ENCODE measurements at places on chromosomes 4 and X. TPM values are rescaled to one million over a fixed set of nuclear protein-coding genes. Genes with fewer than 3 reads are reported as not detected.

Gene GPR78
- not detected for total RNA-seq

DNA sequence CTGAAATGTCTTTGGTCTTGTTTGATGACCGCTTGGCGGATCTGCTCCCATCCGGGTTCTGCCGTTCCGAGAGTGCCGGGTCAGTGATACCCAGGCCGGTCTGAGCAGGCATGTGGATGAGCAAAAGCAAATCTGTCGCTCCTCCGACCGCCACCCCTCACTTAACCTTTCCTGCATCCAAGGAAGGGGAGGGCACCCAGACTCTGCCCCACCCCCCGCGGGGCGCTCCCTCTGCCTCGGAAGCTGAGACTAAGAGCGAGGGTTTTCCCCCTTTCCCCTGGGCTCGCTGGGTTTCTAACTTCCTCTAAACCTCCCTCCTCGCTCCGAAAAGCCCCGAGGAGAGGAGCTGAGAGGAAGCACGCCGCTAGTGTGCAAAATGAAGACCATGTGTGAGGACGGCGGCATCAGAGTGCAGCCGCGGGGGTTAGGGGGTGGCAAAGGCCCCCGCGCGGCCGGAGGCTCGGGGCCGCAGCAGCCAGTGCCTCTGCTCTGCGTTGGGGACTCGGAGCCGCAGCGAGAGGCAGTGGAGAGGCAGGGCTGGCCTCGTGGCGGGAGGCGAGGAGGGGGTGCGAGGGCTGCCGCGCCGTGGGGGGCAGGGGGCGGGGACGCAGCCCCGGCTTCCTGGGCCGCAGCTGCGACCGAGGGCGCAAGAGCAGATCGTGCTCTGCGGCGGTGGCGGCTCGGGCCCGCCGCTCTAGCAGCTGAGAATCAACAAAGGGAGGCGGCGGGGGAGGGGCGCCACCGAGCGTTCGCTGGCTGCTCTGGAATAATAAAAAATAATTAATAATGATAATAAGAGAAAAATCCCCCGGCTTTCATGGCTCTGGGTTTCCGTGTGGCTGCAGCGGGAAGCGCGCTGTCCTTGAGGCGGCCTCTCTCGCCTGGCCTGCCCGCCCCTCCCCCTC lies 55.8 kb upstream of the BCOR start:
- H3K27me3 ChIP-seq: peaks cover 13% of the 10 kb centered on the region
- DNase-seq: peak; percentile 65
- H3K4me3 ChIP-seq: peak overlapping the region; percentile 55
- H3K27ac ChIP-seq: no peak overlapping the region

DNA sequence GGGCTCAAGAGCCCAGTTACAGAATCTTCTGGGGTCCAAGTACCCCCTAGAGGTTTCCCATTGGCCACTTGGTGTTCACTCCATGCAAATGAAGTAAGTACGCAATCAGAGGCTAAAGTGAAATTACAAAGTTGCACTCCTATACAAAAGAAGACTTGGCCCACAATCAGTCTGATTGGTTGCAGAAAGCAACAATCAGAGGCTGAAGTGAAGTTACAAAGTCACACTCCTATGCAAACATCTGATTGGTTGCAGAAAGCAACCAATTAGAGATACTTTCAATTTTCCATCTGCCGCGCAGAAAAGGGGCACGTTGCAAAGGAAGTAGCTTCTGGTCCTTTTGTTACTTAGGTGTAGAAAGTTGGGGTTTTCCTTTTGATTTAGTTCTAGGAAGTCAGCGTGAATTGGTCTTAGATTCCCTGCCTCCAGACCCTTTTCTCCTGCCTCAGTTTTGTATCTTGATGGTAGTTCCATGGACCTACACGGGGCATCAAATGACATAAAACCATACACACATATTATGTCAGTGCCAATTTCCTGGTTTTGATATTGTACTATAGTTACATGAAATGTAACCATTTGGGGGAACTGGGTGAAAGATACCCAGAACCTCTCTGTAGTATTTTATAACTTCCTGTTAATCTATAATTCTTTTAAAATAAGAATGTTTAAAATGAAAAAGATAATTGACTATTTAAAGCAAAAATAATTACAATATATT lies 12.4 kb upstream of the PIN4 start:
- no peaks in the 10 kb centered on the region for H3K27me3 ChIP-seq
- no peak for DNase-seq
- H3K27ac ChIP-seq: no peak overlapping the region
- H3K36me3 ChIP-seq: no peaks in the 10 kb centered on the region
- H3K4me1 ChIP-seq: no peaks in the 10 kb centered on the region
- no peak overlapping the region for H3K4me3 ChIP-seq

- H3K36me3 ChIP-seq: no peaks in the 10 kb centered on the region
- H3K27me3 ChIP-seq: no peaks in the 10 kb centered on the region
- H3K4me3 ChIP-seq: no peak overlapping the region
- no peaks in the 10 kb centered on the region for H3K4me1 ChIP-seq
- H3K27ac ChIP-seq: no peak overlapping the region
Measured at GRCh38 chrX:80306007-80306406, 114.2 kb upstream of the TENT5D start.

Gene SATL1
- total RNA-seq: not detected

Gene MAGEB6B
- not detected for total RNA-seq

- no peaks in the 10 kb centered on the region for H3K27me3 ChIP-seq
- DNase-seq: no peak
- H3K36me3 ChIP-seq: no peaks in the 10 kb centered on the region
- no peaks in the 10 kb centered on the region for H3K4me1 ChIP-seq
- no peak overlapping the region for H3K4me3 ChIP-seq
Measured at GRCh38 chr4:122766950-122767349, 34.4 kb downstream of the BBS12 start.

DNA sequence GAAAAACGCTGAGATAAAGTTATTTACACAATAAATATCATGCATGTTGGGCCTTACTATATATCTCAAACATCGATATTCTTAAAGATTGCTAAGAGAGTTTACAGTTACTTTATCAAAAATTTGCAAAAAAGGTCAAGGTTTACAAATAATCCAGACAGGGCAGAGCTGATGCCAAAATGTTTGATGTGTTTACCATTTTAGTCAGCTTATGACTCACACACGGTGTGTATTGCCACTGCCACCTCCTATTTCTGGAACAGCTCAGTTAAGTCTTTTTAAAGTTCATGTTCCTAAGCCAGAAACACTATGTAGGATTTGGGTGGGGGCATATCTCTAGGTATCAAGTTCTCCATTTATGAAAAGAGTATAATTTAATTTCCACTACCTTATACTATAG lies 580.6 kb downstream of the INPP4B start:
- no peaks in the 10 kb centered on the region for H3K4me1 ChIP-seq
- H3K4me3 ChIP-seq: no peak overlapping the region
- H3K27me3 ChIP-seq: no peaks in the 10 kb centered on the region
- no peak for DNase-seq

Gene CENPE
- total RNA-seq: 2.5 TPM
